ENCODE measurements at places on chromosomes 3 and 15. TPM values are rescaled to one million over a fixed set of nuclear protein-coding genes. Genes with fewer than 3 reads are reported as not detected.
A peak's percentile ranks its signal among the peaks of the same experiment; 100 is the strongest.

GRCh38 chr3:143416229-143416628 lies 296.7 kb downstream of the CHST2 start:
- no peak for DNase-seq

DNA sequence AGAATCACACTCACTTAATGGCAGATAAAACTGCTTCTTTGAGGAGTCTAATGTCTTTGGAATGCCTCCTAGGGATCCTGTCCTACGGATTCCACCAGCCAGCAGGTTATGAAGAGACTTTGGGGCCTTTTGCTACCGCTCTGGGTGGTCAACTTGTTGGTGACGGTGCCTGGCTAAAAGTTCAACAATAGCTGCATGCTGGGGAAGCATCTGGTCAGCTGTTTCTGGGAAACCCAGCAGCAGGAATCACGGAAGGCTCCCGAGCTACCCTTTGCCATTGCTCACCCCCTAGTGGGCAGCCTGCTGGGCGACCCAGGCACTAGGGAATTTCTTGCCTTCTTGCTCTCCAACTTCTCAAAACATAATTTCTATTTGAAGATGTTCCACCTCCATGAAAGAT lies 263.3 kb downstream of the NEK10 start:
- DNase-seq, result no peak

DNA sequence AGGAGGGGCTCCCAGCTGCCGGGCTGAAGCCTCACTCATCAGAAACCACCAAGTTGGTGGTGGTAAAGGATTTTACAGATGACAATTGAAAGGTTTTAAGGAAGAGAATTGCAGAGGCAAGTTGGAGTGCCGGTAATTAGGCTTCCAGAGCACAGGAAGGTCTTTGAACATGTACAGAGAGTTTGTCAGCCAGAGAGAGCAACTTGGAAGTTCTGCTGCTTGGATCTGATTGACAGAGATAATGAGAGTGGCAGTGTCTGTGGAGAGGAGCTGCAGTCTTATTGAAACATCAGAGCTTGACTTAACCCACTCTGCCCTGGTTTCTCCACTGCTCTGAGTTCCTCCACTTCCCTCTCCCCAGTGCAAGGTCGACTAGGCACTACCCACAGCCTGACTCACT lies 448.6 kb downstream of the EPHB1 start:
- DNase-seq, result no peak

GRCh38 chr15:64571857-64572291 lies 111.5 kb downstream of the ZNF609 start:
- DNase-seq, result peak; percentile 36

DNA sequence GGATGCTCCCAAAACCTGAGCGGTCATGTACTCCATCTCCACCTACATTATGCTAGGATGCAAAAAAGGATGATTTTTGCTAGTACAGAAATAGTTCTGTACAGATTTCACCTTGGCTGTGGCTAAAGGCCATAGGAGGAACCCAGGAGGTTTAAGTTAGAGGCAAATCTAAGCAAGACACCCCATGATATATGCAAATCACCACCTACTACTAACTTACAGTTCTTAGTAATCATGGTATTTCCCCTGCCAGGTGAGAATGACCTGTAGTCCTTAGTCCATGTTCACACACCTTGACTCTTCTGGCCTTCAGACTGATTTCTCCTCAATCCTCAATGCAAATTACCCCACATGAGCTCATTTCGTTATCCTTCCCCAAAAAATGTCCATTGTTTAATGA lies 154.2 kb downstream of the IMPG2 start:
- DNase-seq, result no peak

GRCh38 chr3:3907023-3907422 lies 107.8 kb downstream of the LRRN1 start:
- no peak for DNase-seq

- DNase-seq, result no peak
Observed at GRCh38 chr3:187997490-187997889, 156.5 kb upstream of the LPP start.

DNA sequence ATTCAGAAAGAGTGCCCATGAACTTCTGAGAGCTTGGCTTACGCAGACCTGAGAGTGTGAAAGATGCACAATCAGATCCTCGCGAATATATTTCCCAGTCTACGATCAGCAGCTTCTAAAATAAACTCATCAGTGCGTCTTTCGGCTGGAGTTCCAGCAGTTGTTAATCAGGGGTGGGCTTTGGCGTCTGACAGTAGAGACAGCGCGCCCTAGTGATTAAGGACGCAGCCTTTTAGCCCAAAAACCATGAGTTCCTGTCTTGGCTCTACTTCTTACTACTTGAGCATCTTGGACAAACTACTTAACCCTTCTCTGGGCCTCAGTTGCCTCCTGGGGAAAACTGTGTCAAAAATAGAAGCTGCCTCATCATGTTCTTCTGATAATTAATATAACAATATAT lies 15.8 kb upstream of the ARRDC4 start:
- no peak for DNase-seq

GRCh38 chr3:42662813-42663535 lies 9.5 kb downstream of the ZBTB47 start:
- no peak for DNase-seq

DNA sequence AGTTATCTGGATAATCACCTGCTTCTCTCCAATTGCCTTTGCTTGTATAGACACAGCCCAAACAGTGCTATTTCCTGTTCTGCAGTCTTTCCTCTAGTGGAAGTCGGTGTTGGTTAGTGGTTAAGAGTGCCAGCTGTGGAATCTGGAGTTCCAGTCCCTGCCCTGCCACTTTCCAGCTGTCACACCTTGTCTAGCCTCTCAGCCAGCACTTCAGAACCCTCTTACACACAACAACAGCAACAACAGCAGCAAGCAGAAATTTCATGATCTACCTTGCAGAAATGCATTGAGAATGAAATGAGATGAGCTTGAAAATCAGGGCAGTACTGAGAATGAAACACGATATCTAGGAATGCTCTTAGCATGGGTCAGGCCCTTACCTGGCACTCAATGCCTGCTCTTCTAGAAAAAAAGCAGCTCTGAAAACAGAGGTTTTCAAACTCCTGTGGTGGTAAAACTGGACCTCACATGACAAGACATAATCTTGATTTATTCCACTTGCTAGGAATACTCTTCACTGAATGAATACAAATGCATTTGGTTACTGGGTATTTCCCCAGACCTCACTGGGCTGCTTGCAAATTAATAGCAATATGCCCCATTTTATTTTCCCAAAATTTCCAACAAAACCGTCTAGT lies 3.3 kb upstream of the WNT5A start:
- peak; percentile 53 for DNase-seq

DNA sequence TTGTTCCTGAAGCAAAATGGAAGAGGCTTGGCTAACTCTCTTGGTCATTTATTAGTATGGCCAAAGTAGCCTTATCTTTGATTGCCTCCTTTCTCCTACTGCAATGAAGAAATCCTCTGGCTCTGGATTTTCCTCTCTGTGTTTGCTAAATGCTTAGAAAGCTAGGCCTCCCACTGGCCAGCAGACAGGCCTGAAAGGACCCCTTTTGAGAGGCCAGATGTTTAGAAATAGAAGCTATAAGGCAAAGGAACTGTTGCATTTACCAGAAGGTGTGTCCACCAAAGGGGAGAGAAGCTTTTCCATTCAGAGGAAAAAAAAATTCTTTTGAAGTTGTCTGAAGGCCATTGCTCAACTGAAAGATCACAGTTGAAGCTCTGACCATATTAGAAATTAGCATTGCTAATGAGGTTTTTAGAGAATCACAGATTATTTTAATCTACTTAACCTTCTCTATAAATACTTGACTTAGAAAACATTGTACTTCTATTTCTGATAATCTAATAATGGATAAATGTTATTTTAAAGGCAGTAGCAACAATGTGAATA lies 160.8 kb downstream of the SYNPR start:
- no peak for DNase-seq

The CCR8 gene
- total RNA-seq, result not detected

The GATM gene
- 1.1 TPM for total RNA-seq

The LMCD1 gene
- total RNA-seq, result 10.0 TPM

The GDPGP1 gene
- total RNA-seq, result 3.5 TPM

The ACTC1 gene
- 2.9 TPM for total RNA-seq

The FGD5 gene
- 0.05 TPM for total RNA-seq

The PCBP4 gene
- 14.7 TPM for total RNA-seq

Data from M059J (cell line).